Activated CD4-positive, CD25-positive, alpha-beta regulatory T cell treated with anti-CD3 and anti-CD28 coated beads, Interleukin-2, amount 50 U/mL, for 16 hours (primary cell): ENCODE measurements at places on chromosomes 3 and 15.

DNA sequence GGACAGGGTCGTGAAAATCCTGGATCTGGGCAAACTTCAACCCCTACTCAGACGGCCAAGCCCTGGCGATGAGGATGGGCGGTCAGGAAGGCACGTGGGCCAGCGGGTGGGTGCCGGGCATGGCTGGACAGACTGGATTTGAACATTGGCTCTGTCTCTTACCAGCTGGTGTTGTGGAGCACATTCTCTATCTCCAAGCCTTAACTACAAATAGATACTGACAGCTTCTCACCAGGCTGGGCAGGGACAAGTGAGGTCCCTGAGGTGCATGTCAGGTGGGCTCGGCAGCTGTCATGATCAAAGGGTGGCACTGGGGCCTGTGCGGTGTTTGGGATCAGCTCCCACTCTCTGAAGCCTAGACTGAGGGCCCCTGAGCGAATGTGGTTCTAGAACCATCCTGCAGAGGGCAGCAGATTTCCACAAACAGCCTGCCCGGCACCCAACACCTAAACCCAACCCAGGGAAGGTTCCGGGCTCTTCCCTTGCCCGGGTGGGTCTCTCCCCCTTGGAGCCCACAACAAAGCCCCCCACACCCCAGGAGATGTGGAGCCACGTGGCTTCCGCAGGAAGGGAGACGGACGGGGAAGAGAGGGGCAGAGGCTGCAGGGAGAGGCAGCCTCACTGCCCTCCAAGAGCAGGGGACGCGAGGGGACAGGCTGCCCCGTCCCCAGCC lies 58.4 kb downstream of the RGMA start:
- peak; percentile 33 for DNase-seq

DNA sequence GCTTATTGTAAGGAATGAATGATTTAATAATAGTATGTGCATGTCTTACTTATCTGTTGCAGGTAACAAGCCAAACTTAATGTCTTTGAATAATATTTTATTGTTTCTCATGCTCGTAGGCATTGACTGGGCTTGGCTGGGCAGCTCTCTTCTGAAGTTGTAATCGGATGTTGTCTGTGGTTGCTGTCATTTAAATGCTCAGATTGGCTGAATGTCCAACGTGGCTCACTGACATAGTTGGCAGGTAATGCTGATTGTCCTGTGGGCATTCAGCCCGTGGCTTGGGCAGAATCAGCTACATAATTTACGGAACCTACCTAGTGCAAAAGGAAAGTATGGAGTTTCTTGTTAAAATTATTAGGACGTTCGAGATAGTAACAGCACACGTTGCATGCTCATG lies 297.4 kb upstream of the GBE1 start:
- DNase-seq, result no peak

DNA sequence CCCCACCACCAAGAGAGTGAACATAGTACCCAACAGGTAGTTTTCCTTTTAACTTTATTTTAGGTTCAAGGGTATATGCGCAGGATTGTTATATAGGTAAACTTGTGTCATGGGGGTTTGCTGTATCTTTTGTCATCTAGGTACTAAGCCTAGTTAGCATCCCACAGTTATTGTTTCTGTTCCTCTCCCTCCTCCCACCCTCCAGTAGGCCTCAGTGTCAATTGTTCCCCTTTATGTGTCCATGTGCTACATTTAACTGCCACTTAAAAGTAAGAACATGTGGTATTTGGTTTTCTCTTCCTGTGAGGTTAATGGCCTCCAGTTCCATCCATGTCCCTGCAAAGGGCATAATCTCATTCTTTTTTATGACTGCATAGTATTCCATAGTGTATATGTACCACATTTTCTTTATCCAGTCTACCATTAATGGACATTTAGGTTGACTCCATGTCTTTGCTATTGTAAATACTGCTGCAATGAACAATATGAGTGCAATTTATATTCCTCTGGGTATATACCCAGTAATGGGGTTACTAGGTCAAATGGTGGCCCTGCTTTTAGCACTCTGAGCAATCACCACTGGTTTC lies 66.2 kb downstream of the ST3GAL6 start:
- no peak for DNase-seq

- no peak for DNase-seq
Measured at GRCh38 chr3:63960048-63960711, 48.0 kb upstream of the SCAANT1 start.

DNA sequence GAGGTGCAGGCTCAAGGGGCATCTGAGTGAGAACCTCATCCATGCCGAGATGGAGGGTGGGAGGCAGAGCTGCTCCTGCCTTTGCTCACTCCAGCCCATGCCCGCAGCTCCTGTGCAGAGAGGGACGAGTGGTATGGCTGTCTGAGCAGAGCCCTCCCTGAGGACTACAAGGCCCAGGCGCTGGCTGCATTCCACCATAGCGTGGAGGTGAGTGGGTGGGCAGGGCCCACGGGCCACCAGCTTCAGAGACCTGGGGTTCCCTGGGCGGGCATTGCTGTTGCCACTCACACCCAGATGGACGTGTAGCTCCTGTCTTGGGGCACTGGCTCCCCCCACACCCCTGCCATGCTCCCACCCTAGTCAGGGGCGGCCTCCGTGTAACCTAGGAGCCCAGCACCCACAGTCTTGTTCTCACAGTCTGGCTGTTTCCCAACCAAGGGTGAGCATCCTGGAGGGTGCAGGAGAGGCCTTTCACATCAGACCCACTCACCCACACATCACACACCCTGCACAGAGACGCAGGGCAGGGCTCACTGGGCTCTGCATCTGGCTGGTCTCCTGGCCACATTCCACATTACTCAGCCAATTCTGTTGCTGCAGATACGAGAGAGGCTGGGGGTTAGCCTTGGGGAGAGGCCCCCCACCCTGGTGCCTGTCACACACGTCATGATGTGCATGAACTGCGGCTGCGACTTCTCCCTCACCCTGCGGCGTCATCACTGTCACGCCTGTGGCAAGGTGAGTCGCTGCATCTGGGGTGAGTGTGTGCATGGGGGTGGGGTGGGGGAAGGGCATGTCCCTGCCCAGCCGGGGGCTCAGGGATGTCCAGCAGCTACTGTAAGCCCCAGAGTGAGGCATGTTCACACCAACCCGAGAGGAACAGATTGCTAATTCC lies 25.3 kb upstream of the NR2C2 start:
- no peak for DNase-seq

DNA sequence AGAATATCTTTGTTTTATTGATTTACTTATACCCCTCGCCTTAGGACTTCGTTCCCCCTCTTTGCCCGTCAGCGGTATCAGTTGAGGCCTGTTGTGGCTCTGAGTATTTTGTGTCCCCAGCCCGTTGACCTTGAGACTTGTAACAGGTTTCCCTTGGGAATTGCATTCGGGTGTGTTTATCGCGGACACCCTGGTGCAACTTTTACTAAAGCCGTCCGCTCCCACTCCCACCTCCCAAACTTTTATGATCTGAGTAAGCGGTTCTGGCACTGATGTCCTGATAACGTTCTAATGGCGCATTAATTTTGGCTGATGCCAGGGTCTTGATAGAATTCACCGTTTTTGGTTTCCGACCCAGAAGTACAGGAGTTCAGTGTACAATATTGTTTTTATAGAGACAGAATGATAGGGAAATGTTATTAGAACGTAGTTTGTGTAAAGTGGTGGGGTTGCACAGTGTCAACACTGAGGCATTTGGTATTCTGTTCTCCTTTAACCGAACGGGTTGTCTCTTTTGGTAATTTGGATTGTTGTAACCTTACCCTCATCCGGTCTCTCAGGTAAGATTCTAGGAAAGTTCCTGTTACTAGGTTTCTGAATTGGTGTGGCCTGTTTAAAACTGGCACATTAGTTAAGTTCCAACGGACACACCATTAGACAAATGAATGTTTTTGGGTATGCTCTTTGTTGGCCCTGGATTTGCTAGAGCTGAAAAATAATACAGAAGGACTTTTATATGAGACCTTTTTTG lies 47.8 kb downstream of the OIP5 start:
- DNase-seq, result no peak

DNA sequence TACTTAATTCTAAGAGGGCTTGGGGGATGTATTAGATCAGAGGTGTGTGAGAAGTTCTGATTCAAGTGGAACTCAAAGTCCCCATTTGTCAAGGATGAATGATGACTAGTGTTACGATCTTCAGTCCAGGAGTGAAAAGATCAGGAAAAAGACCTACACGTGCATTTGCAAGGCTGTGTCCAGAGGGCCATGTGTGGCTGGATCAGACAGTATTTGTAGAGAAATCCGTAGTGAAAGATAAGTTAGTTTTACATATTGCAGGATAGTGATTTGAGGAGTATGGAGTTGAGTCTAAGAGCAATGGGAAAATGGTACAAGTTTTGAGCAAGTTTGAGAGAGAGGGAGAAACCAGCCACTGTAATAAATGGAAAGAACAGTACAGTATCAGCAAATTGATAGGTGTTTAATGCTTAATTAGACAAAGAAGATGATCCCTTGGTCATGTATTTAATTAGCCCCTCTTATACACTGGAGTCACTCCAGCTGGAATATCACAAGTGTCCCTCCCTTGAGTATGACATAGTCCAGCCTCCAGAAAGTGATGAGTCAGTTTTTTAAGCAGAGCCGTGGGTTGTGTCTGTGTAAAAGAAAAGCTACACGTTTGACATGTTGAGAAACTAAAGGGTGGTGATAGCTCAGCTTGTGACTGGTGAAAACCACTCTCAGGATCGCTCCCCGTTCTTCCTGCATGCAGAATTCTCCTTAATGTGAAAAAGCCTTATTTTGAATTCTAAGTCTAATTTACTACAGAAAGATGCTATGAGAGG lies 348.8 kb downstream of the ROBO1 start:
- DNase-seq, result no peak

DNA sequence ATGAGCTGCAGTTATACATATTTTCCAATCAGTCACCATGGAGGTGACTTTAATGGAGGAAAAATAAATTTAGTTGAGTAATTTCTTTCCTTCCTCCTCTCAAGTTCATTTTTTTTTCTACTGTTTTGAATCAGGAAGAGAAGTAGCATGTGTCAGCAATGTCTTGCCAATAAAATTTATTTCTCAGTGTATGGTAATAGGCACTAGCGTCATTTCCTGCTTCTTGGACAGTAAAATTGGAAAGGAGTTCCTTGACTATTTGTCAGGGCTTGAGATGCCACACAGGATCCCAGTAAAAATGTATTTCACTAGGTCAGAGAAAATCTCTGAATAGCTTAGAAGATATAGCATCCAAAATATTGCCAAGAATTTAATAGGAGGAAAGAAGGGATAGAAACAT lies 605.9 kb downstream of the ROBO1 start:
- no peak for DNase-seq

GRCh38 chr3:109073116-109073515 lies 44.8 kb downstream of the MORC1 start:
- DNase-seq, result no peak

GRCh38 chr15:62109982-62110851 lies 43.4 kb downstream of the C2CD4A start:
- DNase-seq, result no peak

DNA sequence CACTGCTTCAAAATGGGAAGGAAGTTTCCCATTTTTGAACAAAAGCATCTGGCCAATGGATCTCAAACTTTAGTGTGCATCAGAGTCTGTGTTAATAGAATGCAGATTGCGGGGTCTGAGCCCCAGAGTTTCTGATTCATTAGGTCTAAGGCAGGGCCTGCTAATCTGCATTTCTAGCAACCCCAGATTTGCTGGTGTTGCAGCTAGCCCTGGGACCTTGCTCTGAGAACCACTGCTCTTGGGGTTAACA lies 30.7 kb upstream of the USP3 start:
- no peak for DNase-seq

- no peak for DNase-seq
Measured at GRCh38 chr3:193831495-193832455, 238.8 kb downstream of the OPA1 start.

GRCh38 chr15:75685195-75685594 lies 27.5 kb downstream of the CSPG4 start:
- no peak for DNase-seq

GRCh38 chr3:109596991-109597390 lies 259.6 kb upstream of the DPPA4 start:
- no peak for DNase-seq

DNA sequence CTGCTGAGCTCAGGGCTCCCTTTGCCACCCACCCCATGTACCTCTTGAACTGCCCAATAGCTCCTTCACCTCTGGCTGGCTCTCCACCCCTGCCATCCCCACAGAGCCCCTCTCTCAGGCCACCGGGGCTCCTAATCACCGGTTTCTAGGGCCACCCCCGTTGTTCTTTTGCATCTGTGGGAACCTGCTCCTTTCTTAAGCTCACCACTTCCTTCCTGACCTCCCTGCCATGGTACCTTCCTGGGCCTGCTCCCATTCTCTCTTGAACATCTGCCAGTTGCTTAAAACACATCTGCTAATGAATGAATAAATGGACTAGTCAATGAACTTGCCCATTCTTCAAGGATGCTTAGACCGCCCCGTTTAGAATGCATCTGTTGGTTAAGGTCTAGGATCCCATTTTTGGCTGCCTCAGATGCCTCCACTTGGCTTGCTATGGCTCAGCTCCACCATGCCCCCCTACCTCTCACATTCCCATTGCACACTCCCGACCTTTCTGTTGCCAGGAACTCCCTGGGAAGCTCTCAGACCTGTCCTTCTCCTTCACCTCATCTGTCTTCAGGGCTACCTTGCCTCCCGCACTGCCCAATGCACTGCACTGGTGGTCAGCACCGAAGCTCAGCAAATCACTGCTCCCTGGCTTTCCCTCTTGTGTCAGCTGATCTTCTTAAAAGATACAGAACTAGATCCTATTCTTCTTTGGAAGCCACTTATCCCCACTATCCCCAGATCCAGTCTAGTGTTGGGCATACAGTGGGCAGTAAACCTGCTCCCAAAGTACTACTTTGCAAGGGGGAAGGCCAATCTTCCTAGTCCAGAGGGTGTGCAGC lies 9.1 kb downstream of the AMOTL2 start:
- DNase-seq, result no peak

DNA sequence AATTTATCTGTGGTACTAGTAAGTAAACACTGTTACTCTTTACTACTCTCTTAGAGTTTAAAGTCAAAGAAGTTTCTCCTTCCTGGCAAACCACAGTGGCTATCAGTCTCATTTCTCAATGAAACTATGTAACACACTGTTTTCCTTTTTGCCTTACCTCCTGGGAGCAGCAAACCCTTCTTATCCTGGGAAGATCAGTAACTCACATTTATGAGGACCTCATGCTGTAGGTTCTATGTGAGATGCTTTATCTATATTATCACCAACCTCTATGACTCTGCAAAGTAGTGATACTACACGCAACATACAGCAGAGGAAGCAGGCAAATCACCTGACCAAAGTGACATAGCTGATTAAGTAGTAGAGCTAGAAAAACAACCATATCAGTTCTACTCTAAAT lies 35.3 kb downstream of the PBRM1 start:
- no peak for DNase-seq
